Cardiac fibroblast (primary cell): ENCODE measurements at places on chromosomes 16 and 17.

DNA sequence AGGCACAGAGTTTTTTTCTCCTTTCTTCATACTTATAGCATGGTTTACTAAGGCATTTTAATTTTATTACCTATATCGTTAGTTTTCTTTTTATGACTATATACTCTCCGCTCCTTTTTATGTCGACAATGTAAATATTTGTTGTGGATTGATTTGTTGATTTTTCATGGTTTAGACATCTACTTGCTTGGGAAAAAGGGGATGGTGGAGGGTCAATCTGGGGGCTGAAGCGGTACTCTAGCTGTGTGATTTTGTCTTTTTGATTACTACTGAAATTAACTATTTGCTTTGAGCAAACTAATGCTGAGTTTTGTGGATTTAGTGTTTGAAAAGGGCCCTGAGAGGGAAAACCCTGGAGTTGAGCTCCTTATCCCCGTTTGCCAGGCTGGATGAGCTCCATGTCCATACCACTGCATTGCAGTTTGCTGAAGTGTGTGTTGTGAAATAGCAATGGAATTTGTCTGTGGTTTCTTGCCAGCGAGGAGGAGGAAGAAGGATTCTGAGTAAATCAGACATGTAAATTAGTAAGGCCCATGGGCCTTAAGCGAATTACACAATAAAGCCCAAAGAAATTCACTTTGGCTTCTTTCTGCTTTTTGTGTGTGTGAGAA lies 72.0 kb downstream of the FTO start:
- peak; percentile 96 for DNase-seq

DNA sequence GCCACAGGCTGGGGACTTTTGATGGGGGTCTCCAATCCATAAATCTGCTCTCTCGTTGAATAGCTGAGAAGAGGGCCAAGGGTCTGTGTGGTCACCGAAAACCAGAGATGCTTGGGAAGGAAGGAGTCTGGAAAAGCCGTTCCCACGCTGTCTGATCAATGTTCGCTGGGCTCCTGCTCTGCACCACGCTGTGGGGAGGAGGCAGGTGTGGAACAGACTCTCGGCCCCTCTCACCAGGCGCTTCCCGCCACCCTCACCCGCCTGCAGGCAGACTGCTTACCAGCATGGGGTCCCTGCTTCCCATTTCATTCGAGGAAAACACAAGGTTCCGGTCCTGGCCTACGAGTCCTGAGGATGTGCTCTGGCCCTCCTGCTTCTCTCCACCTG lies 702 bp upstream of the ALDH3A1 start:
- no peak for DNase-seq

GRCh38 chr17:19402171-19402570 lies 8.9 kb upstream of the RNF112 start:
- DNase-seq: no peak

GRCh38 chr17:41919165-41919817 lies 540 bp upstream of the ACLY start:
- no peak for DNase-seq

- no peak for DNase-seq
These were observed 5.8 kb upstream of the GNA13 start for GRCh38 chr17:65062171-65062915.

DNA sequence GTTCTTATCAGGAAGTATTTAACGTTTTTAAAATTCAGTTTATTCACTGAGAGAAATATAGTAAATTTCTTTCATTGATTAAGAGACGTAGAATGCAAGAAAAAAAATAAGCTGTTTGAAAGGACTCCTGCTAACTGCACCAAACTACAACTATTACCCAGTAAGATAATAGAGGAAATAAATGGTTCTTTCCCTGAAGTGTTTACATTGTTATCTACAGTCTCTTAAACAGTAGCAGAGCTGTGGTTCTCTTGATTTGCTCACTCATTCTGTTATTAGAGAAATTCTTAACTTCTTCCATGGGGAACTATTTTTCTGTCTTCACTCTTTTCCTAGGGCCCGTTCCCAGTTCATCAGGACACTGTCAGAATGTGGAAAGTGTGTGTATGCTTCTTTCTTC lies 973.0 kb downstream of the KCNJ2 start:
- DNase-seq: no peak

DNA sequence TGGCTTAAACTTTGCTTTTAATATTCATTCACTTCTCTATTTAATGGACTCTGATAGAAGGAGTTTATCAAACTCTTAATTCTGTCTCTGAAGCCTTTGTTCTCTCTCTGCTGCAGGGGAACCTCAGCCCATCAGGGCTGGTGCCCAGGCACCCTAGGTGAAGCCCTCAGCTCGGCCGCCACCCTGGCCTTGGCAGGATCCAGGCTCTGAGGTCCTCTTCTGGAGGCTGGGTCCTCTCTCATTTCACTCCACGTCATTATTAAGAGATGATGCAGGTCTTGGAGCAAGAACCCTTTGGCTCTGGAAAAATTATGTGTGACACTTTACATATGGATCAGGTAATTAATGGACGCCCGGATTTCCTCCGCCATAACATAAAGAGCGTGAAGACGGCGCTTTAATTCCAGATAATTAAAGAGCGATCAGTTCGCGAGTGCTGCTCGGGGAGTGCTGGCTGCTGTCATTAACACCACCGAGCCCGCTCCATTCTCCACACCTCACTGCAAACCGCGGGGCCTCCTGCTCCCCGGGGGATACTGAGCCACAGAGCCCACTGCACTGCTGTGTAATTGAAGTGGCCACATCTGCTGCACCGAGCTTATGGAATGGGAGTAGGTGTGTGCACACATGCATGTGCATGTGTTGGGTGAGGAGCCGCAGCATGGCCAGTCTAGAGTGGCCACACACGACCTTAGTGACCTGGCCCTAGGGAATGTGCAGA lies 259.4 kb upstream of the TNRC6C start:
- no peak for DNase-seq
